ENCODE measurements at places on chromosomes 4 and X. TPM values are rescaled to one million over a fixed set of nuclear protein-coding genes. Genes with fewer than 3 reads are reported as not detected.

DNA sequence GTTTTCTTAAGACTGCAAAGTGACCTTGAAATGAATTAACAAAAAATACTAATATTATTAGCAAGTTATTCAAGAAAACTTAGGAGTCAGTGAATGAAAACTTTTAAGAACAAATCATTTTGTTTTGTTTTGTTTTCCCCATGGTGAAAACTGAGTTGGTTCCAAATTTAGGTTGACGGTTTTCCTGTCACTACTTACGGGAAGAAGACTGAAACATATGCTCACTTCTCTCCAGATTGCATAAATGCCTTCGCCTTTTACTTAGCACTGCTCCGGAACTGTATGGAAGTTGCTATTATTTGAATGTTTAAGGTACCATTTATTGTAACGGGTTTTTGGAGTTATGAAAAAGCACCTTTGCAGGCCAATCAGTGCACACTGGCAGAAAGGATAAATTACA lies 42.8 kb downstream of the DOCK11 start:
- H3K4me1 ChIP-seq: no peaks in the 10 kb centered on the region
- H3K27ac ChIP-seq: no peak overlapping the region
- H3K36me3 ChIP-seq: no peaks in the 10 kb centered on the region
- DNase-seq: no peak
- H3K4me3 ChIP-seq: no peak overlapping the region

The SMIM10L2A gene
- total RNA-seq: 1.5 TPM

DNA sequence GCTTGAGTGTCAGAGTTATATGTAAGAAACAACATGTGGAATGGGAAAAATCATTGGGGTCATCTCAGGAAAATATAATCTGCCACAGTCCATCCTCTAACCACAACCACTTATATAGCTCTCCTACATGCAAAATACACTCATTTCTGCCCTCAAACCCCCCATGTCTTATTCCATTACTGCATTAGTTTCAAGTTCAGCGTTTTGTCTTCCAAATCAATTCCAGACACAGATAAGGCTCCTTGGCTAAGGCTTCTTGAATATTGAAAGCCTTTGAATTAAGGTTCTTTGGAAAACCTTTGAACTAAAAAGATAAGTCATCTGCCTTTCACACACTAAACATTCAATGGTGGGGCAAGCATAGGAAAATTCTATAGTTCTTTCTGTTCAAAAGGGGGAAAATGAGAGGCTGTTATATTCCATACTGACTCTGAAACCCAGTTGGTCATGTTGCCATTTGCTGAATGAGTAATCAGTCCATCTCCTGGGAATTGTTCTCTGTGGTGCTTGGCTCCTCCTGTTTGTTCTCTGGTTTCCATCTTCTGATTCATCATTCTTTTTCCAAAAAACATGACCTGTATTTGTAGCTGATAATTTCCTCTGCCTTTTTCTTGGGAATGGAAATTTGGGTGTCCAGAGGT lies 218.7 kb downstream of the BMPR1B start:
- no peak for DNase-seq
- no peaks in the 10 kb centered on the region for H3K27me3 ChIP-seq
- no peak overlapping the region for H3K4me3 ChIP-seq
- H3K36me3 ChIP-seq: no peaks in the 10 kb centered on the region

GRCh38 chr4:14783011-14783877 lies 219.0 kb upstream of the CPEB2 start:
- DNase-seq: no peak
- H3K27ac ChIP-seq: no peak overlapping the region
- no peaks in the 10 kb centered on the region for H3K4me1 ChIP-seq
- H3K4me3 ChIP-seq: no peak overlapping the region
- H3K36me3 ChIP-seq: no peaks in the 10 kb centered on the region

DNA sequence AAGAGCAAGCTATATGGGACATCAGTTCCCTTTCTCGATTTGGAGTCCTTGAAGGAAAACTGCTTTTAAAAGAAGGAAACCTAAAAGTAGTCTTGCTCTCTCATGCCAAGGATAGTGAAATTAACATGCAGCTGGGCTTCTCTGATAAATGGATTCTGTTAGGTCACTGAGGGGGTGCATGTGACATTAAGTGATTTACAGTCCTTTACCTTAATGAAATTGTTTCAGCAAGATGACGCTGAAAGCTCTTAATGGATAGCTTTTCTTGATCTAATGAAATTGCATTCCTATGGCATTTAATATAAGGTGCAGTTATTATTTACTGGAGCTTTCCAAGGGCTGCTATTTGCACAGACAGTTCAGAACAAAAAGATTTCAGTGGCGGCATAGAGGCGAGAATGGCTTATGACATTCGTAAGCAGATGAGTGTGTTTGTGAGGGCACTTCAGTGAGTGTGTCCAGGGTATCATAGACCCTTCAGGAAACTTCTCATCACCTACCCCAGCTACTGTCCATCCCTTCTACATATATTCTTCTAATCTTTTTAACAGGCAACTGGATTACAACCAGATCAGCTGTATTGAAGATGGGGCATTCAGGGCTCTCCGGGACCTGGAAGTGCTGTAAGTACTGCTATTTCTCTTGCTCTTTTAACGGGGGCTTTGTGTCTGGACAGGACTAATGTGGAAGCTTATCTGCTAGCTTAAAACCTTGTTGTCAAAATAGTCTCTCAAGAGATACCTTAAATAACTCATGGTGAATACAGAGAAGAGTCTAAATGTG lies 219.9 kb upstream of the PACRGL start:
- no peak for DNase-seq
- no peaks in the 10 kb centered on the region for H3K4me1 ChIP-seq
- no peak overlapping the region for H3K4me3 ChIP-seq

DNA sequence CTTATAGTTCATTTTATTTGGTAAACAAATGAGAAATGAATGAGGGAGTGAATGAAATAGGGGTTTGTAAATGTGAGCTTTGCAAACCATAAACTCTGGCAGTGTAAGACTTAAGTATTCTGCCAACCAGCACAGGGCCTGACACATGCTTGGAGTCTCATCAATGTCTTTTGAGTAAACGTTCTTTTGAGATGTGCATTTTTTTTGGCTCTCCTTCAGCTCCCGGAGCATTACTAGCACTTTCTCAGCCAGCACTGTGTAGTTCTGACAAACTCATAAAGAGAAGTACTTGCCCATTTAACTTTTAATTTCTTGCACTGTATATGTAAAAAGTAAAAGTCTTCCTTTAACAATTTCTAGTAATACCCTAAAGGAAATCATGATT lies 245.3 kb downstream of the HS3ST1 start:
- DNase-seq: no peak
- no peaks in the 10 kb centered on the region for H3K36me3 ChIP-seq
- no peak overlapping the region for H3K27ac ChIP-seq
- H3K4me1 ChIP-seq: no peaks in the 10 kb centered on the region
- H3K4me3 ChIP-seq: no peak overlapping the region

DNA sequence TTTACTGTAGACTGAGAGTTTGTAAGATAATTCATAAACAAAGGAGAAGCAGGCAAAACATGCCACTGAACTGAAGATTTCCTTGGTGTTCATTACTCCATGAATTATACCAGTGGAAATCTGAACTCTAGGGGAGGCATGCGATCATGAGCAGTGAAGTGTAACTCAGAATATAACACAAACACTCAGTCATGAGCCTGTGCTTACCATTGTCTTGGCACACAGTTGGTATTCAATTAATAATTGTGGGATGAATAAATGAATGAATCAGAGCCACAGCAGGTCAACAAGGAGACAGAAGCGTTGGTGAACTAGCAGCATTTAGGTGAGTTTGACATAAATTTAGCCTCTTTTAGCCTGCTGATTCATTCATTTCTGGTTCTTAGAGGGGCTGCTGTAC lies 263.5 kb upstream of the DKK2 start:
- H3K27ac ChIP-seq: no peak overlapping the region
- DNase-seq: no peak
- no peaks in the 10 kb centered on the region for H3K27me3 ChIP-seq

- DNase-seq: no peak
- H3K27ac ChIP-seq: no peak overlapping the region
- H3K36me3 ChIP-seq: no peaks in the 10 kb centered on the region
- H3K27me3 ChIP-seq: no peaks in the 10 kb centered on the region
- H3K4me1 ChIP-seq: peaks cover 25% of the 10 kb centered on the region
Measured at GRCh38 chrX:46626566-46626965, 53.0 kb downstream of the CHST7 start.

Data from tibial nerve (tissue), 4 donors.